Liver (tissue), 10 donors: ENCODE measurements at places on chromosomes 7 and 10.

DNA sequence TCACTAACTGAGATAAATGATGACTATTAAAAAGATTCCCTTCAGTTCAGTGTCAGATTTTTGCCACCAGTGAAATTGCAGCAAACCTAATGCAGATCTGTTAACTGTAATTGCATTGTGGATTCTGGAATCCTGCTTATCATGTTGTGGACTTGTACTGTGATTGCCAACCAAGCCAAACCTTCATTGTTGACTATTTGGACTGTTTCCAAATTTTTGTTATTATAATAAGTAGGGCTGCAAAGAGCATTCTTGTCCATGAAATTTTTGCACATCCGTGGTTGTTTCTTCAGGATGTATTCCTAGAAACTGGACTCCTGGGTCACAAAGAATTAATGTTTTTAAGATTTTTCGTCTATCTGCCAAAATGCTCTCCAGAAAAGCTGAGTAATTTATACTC is 281.6 kb upstream of the ZMIZ1 start:
- no peak for DNase-seq

GRCh38 chr10:126503392-126504062 is 115.2 kb upstream of the ADAM12 start:
- no peak for DNase-seq

DNA sequence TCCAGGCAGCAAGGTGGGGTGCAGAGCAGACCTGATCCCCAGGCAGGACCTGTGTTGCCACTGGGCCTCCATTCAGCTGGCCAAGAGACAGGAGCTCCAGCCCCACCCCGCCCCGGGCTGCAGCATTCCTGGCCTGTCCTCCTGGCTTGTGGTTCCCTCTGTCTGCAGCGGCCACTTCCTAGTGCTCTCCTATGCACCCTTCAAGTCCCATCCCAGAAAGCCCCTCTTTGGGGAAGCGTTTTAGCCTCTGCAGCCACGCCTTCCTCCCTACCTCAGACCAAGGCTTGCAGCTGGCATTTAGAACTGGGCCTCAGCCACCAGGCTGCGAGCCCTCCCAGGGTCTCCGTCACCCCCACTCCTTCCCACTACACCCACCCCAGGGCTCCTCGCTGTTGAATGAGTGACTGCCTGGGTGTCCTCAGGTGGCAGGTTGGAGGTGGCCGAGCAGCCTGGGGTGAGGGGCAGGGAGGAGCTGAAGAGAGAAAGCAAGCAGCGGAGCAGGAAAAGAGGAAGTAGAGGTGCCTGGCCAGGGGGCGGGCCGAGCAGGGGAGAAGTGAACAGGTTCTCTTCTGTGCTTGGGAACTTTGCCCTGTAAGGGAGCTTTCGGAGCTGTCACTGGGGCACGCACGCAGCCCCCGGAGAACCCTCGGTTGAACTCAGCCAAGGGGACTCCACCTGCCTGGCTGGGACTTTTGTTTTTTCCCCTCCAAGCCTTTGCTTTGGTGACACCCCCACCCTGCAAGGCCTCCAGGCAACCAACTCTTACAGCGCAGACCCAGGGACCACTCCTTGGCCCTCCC is 109.1 kb upstream of the TNRC18 start:
- no peak for DNase-seq

- DNase-seq: no peak
These were observed 92.2 kb downstream of the AVL9 start for GRCh38 chr7:32587411-32587948.

DNA sequence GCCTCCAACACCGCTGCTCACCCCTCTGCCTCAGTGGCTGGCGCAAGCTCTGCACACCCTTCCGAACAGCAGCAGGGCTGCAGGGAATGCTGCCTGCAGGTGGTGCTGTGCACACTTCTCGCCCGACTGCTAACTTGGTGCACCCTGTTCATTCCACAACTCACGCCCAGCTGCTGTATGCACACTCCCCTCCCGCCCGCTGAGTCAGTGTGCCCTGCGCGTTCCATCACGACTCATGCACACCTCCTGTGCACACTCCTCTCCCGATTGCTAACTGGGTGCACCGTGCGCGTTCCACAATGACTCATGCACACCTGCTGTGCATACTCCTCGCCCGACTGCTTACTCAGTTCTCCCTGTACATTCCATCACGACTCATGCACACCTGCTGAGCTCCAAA is 21.5 kb downstream of the ADARB2 start:
- no peak for DNase-seq

GRCh38 chr10:103843854-103844570 is 11.4 kb downstream of the SH3PXD2A start:
- no peak for DNase-seq

- no peak for DNase-seq
These were observed 491.8 kb upstream of the GHITM start for GRCh38 chr10:83647526-83647925.

DNA sequence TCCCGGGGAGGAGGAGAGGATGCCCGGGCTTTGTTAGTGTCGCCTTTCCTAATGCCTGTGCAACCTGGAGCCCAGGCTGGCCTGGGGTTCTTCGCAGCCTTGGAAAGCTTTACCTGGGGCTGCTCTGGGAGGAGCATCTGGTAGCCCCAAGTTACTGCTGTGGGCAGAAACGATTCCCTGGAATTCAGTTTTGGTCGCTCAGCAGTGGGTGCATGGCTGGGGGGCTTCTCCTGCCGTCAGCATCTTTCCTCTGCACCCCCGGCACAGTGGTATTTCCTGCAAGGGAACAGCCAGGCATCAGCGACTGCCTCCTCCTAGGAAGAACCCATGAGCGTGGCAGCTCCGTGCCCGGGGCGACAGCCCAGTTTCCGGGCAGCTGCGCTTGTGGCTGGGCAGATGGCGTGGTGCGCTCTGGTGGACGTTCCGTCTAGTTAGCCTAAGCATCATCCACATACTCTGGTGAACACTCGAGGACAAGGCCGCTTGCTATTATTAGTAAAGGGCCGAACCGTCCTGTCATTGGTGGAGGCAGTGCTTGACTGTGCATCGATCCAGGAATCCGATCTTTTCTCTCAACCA is 107.0 kb upstream of the BTBD16 start:
- no peak for DNase-seq

DNA sequence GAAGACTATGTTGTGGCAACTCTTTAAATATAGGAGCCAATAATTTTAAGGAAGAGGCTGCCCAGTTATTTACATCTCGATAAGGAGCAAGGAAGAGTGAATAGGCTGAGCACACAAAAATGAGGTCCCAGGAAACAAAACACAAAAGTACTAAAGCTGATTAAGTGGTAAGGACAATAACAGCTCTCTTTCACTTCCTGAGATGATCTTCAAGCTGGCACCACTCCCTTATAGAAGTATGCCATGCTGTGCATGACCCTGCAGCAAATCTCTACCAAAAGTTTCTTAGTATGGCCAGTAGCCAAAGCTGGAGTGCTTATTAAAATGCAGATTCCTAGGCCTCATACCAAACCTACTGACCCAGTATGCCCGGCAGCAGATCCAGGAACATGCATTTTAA is 39.7 kb downstream of the CADPS2 start:
- DNase-seq: no peak

DNA sequence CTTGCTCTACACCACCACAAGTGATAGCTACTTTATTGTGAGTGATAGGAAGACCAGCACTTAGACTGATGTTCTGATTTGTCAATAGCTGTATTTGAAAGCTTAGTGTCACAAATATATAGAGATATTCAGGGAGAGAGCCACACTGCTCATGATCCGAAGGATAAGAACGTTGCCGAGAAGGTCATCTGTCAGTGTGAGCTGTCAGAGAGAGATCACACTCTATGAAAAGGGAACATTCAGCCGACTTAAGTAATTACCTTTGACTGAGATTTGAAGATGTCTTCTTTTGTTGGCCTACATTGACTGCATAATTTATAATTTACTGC is 322.6 kb downstream of the TFEC start:
- no peak for DNase-seq

DNA sequence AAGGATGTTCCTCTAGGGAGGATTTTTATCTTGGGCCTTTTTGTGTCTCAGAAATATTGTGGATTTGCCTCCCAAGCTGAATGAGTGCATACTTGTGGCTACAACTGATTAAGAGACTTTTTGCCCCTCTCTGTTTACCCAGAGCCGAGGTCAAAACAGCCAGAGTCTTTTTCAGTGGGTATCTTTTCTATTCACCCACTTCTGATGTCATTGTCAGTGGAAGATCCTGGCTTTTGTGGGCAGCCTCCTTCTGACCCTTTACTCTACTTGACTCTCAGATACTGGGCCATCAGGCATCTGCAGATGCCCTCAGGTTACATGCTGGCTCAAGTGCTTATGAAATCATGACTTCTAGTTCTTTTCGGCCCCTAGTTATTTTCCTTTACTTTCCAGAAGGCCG is 19.6 kb upstream of the PIP4K2A start:
- DNase-seq: no peak

GRCh38 chr10:29733323-29733722 is 98.6 kb upstream of the SVIL start:
- DNase-seq: no peak

DNA sequence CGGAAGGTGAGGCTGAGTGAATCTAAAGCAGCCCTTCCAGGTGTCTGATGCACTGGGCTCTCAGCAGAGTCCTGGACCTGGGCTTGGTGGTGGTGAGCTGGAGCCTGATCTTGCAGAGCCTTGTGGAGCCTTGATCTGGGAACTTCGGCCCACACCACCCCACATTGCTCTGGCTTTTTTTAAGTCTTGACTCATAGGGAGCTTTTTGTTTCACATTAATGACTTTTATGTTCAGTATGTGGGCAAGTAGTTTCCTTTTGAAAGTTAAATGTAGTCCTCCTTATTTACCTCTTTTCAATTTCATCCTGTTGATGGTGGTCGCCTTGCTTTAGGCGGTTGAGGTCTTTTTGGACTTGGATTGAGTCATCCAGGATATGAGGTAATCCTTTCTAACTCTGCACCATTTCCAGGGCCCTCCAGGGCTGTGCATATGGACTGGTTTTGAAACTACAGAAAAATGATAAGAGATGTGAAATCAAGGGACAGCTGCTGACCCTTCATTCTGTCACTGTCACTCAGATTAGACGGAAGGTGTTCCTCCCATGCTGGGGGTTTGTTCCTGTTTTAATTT is 2.9 kb upstream of the NRAP start:
- no peak for DNase-seq

DNA sequence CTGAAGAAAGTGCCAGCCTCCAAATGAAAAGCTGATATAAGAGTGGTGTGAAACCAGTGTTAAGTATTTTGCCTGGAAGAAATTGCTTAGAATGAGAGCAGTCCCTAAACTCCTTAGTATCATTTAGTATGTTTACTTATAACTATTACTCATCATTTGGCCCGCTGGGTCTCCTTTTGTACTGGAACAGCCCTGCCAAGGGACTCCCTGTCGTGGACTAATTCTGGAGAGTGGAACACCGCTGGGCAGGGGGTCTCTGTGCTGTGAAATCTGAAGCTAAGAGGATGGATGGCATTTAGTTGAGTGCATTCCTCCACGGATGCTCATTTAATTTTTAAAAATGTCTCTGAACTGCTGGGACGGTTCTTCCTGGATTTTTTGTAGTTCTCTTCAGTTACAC is 889.9 kb upstream of the C7orf33 start:
- DNase-seq: no peak

GRCh38 chr10:133274751-133275683 is 1.7 kb downstream of the ADAM8 start:
- DNase-seq: no peak

GRCh38 chr7:157141525-157142060 is 2.9 kb downstream of the UBE3C start:
- DNase-seq: no peak

DNA sequence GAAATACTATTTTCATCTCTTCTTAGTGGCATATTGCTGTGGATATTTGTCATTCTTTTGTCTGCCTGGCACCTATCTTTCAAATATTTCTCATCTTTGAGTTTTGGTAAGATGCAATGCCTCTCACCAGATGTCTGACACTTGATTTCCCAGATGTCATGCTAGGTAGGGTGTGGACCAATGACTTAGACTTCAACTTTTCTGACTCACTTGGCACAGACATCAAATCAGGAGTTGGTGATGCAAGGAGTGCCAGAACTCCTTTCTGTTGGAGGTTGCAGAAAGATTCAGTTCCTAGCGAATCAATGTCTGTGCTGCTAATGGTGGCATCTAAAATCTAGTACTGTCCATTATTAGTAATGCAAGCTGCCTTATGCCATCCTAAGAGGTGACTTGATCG is 216.9 kb upstream of the FERD3L start:
- no peak for DNase-seq

- DNase-seq: no peak
These were observed 189.6 kb downstream of the AUTS2 start for GRCh38 chr7:69787736-69788431.

- DNase-seq: no peak
These were observed 5.5 kb upstream of the DUSP5 start for GRCh38 chr10:110492069-110492822.

- DNase-seq: no peak
These were observed 6.7 kb upstream of the PILRA start for GRCh38 chr7:100366411-100367250.

DNA sequence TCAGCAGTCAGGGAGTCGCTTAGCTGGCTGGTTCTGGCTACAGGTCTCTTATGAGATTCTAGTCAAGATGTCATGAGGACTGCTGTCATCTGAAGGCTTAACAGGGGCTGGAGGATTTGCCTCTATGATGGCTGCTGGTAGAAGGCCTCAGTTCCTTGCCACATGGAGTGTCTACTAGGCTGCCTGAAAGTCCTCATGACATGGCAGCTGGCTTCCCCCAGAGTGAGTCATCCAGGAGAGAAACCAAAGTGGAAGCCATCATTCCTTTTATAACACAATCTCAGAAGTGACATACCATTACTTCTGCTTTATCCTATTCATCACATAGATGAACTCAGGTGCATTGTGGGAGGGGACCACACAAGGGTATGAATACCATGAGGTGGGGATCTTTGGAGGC is 75.1 kb downstream of the EXOC6 start:
- DNase-seq: no peak

DNA sequence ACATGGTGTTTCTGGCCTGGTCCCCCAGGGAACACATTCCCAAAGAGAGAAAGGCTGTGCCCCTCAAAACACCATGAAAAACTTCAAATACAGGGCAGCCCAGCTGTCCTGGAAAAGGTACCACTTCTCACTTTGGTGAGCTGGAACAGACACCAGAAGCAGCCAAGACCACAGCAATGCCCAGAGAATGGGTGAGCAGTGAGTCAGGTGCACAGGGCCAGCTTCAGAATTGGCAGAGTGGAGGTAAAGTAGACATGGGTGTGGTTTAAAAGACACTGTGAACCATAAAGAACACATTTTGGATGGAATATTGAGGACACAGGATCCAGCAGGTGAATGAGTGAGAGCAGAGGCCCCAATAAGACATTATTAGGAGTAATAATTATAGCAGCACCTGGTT is 51.3 kb downstream of the FAM13C start:
- no peak for DNase-seq

GRCh38 chr7:117193564-117193963 is 129.3 kb downstream of the WNT2 start:
- no peak for DNase-seq

DNA sequence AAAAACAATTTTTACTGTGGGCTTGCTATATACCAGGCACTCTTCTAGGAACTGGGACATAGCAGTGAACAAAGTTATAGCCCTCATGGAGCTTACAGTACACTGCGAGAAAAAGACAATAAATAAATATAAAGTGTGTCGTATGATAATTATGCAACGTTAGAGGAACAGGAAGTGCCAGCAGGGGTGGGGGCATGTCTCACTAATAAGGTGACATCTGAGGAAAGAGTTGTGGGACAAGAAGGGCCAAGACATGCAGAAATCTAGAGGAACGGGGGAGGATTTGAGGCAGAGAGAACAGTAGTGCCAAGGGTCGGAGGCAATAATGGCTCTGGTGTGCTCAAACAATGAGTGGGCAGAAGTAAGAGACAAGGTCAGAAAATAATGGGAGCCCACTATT is 52.8 kb downstream of the LMBR1 start:
- no peak for DNase-seq

GRCh38 chr10:132364594-132364970 is 32.4 kb upstream of the PWWP2B start:
- no peak for DNase-seq
